Activated naive CD4-positive, alpha-beta T cell treated with anti-CD3 and anti-CD28 coated beads, Interleukin-2, amount 50 U/mL, for 72 hours (primary cell): ENCODE measurements at places on chromosomes 6 and 20.

DNA sequence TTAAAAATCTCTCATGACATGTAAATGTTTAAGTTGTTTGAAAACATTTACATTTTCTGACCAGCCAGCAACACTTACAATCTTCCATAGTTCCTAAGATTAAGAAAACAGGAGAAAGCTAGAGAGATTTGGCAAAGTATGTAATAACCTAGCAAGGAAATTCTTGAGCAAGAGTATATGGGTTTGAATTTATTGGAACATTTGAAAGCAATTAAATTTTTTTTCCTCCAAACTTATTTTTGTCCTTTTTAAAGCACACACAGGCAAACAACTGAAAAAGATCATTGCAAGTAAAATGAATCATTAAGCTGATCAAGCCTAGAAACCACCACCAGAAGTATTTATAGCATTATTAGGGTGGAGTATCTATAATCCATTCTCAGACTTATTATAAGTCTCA is 20.1 kb upstream of the ZNF217 start:
- DNase-seq: no peak

DNA sequence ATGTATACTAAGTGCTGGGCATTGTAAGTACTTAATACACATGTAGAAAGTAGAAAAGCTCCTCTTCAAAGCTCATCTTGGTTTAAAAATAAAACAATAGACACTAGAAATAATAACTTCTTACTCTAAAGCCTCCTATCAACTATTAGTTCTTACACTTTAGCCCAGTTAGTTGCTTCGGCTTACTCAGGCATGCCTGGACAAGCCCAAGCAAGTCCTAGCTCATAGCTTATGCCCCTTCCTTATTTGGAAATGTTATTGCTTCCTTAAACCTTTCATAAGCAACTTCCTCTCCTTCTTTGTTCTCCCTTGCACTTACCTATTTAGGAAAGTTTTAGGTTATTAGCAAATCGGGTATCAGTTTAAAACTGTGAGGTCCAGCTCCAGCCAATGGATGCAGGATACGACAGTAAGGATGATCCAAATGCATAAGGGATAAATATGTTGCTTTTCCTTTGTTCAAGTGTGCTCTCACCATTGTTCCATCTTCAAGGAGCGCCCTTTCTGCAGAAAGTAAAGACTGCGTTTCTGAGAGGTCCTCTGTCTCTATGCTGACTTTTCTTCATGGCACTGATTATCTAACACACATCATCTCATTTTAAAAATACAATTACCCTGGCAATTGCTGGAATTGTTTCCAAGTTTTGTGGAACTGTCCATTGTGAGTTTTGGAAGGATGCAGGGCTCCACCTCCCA is 12.3 kb downstream of the TMEM30A start:
- DNase-seq: no peak

- no peak for DNase-seq
These were observed 10.7 kb upstream of the RFX6 start for GRCh38 chr6:116866281-116866871.

- no peak for DNase-seq
These were observed 102.8 kb downstream of the MOXD1 start for GRCh38 chr6:132298344-132298949.

DNA sequence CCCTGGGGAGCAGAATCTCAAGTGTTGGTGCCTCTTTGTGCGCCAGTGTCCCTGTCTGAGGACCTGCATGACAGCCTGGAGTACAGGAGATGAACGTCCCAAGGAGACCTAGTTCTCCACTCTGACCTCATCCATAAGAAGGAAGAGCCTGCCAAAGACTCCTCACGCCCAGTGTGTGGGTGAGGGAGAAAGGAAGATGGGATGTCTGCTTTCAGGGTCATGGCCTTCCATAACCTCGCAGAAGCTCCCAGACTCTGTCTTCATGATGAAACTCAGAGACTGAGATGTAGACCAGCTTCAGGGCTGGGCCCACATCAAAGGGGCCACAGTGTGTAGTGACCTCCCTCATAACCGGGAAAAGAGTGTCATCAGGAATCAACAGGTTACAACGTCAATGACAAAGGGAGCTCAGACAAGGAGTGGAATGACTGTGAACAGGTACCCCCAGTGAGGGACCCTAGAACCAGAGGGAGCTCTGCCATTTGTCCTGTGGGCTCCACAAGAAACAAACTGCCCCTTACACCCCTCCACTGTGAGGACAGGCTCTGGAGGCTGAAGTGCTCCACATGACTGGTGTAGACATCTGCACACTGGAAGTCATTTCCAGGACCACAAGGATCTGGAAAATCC is 8.1 kb downstream of the HLA-DQB1 start:
- no peak for DNase-seq

DNA sequence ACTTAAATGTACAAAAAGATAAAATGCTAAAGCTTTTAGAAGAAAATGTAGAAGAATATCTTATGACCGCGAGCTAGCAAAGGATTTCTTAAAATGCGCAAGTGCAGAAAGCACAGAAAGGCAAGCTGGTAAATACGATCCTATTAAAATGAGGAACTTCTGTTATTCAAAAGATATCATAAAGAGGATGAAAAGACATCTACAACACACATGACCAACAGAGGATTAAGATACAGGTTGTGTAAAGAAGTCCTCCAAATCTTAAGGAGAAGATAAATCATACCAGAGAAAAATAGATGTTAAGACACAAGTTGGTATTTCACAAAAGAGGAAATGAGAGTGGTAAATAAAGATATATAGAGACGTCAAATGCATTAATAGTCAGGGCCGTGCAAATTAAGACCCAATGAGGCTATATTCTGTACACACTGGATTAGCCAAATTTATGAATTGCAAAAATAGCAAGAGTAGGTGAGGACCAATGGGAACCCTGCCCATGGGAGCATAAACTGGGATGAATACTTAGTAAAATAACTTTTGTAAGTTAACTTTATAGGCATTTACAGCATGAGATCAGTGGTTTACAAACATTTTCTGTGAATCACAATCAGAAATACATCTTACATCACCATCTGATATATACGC is 23.0 kb downstream of the APCDD1L start:
- DNase-seq: no peak

GRCh38 chr6:157512382-157512682 is 131.3 kb downstream of the ZDHHC14 start:
- DNase-seq: no peak

DNA sequence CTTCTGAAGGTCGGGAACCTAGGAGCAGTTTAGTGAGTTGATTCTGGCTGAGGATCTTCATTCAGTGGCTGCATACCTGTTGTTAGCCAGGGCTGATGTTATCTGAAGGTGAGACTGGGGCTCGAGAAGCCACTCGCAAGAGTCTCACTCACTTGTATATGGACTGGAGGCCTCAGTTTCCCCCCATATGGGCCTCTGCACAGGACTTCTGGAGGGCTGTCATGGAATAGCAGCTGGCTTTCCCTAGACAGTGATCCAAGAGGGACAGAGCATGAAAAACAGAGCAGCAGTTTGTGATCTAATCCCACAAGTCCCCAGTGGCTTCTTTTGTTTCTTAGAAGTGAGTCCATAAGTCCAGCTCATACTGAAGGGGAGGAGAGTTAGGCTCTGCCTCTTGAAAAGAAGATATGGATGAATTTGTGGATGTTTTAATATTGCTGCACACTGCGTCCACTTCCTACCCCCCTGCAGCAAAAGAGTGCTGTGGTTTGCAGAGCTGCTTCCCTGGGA is 623.4 kb downstream of the CDH26 start:
- no peak for DNase-seq

DNA sequence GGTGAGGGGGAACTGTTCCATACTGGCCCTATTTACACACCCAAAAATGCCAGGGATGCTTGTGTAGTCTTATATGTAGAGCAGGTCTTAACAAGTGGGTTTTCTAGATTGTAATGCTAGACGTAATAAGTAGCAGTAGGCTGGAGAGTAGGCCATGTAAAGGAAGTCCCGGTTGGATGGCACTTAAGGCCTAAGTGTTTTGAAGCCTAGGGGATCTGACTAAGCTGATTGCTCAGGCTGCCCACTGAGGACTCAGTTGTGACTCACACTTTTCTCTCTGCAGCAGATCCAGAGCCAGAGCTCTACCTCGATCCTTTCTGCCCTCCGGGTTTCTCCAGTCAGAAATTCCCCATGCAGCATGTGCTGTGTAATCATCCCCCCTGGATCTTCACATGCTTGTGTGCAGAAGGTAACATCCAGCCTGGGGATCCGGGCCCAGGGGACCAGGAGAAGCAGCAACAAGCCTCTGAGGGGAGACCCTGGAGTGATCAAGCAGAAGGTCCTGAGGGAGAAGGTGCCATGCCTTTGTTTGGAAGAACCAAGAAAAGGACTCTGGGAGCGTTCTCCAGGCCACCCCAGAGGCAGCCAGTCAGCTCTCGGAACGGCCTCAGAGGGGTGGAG is 26.6 kb downstream of the ZNF133 start:
- DNase-seq: no peak

DNA sequence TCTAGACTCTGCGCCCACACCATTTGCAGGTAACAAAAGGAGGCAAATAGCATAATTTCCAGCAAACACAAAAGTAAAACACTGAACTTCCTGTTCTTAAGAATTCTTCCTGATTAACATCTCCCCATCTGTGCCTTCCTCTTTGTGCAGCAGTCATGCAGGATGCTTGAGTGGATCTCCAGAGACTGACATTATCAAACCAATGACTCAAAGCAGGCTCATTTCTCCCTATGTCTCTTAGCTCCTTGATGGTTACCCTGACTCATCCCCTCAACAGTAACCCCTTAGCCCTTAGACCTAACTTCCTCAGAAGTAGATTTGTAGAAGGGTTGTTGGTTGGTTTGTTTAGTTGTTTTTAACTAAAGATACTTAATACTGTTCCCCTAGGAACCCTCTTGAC is 137.0 kb upstream of the RIN2 start:
- DNase-seq: no peak
